Astrocyte of the cerebellum (primary cell): ENCODE measurements at places on chromosomes 7 and 10.

DNA sequence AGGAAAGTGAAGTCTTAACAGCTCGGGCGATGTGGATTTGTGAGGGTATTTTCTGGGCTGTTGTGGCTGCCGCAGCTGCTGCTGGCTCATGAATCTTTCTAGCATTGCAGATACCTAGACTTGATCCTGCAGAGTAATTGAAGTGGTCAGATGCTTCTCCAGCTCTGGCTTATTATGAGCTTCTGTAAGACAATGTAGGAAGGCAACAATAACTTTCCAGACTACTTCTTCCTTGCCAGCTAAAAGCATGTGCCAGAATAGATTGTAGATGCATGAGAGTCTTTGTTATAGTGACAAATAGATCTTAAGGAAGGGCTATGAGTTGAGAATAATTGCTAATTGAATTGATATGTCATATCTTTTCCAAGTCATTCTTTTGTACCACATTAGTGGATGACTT lies 461.4 kb upstream of the POT1 start:
- DNase-seq: no peak

DNA sequence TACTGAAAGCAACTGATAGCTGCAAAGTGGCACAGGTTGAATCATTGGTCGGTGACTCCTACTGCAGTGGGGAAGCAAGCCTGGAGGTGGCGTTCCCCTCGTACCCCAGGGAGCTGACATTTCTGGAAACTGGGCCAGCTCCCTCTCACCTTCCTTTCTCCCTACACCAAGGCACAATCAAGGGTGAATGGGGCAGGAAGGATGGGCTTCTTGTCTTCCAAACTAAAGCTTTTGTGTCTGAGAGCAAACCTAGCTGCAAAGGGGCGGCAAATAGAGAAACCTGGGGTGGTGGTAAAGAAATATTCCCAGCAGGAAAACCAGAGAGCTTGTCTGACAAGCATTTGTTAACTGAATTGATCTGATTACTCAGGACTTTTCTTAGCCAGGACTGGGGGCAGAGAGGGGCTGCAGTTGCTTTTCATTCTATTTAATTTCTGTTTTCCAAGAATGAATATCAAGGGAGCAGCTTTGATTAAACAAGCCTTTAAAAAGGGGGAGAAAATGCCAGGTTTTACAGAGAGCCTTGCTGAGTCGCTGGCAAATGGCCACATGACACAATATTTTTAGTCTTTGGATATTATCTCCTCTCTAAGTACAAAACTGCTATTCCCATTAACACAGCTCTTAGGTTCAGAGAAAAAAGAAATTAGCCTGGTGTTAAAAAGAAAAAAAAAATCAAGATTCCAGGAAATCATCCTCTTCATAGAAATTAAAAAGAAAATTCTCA lies 27.8 kb downstream of the CDHR3 start:
- no peak for DNase-seq

DNA sequence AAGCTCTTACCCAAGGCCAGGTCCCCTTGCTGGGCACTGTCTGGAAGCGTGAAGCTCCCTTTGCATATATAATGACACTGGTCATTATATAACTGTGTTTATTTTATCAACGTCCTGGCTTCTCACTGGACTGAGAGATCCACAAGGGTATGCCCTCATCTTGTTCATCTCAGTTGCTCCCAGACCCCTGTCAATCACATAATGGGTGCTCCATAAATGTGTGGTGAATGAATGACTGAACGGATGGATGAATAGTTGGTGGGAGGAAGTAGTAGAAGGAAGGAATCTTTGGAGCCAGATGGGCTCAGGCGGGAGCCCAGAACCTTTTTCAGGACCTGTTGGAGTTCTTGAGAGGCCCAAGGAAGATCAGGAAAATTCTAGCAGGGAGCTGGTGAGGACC lies 7.7 kb upstream of the SFRP5 start:
- DNase-seq: no peak

DNA sequence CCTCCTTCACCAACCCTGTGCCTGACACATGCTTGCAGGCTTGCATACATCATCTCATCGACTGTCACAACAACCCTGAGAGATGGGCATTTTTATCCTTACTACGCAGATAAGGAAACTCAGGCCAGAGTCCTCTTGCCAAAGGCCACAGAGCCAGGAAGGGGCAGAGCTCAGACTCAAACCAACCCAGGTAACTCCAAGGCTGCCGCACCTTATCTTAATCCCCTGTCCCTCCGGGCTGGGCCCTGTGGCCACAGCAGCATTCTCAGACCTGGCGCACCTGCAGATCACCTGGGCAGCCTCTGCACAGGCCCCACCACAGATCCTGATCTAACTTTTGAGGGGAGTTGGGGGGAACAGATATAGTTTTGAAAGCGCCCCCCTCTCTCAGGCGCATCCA lies 35.1 kb downstream of the SORBS1 start:
- no peak for DNase-seq

DNA sequence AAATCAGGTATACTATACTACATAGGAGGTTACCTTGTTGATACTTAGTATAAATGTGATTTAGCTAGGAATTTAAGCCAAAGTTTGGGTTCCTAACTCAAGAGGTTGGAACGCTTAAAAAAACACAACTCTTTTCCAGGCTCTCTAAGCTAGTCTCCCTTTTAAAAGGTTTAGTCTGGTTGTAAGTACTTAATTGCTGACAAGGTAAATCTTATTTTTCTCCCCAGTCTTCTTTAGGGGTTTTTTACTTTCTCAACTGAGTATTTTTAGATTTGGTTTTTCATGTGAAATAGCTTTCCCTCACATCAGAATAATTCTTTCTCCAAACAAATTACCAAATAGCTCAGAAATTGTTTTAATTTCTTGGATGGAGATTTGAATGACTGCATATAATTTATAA lies 20.8 kb upstream of the CTTNBP2 start:
- DNase-seq: no peak

DNA sequence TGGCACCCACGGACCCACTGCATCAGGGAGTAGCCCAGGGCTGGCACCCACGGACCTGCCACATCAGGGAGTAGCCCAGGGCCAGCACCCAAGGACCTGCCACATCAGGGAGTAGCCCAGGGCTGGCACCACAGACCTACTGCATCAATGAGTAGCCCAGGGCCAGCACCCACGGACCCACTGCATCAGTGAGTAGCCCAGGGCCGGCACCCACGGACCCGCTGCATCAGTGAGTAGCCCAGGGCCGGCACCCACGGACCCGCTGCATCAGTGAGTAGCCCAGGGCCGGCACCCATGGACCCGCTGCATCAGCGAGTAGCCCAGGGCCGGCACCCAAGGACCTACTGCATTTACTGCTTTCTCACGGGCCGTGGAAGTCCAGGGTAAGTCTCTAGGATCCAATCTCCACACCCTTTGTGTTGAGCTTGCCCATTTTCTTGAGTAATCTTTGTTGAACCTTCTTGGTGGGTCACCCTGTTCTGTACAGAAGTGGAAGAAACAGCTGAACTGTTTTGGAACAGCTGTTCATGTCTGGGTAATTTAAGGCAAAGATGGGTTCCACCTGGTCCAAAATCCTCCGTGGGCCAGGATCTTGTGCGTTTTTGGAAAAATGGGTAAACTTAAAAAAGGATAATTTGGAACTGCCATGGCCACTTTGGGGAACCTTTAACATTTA lies 69.0 kb downstream of the VIPR2 start:
- DNase-seq: no peak

DNA sequence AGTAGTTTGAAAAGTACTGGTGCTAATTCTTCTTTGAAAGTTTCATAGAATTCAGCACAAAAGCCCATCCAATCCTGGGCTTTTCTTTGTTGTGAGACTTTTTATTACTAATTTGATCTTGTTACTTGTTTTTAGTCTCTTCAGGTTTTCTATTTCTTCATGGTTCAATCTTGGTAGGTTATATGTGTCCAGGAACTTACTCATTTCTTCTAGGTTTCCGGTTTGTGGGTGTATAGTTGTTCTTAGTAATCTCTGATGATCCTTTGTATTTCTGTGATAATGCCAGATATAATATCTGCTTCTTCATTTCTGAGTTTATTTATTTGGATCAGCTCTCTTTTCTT lies 147.5 kb downstream of the RTKN2 start:
- no peak for DNase-seq

DNA sequence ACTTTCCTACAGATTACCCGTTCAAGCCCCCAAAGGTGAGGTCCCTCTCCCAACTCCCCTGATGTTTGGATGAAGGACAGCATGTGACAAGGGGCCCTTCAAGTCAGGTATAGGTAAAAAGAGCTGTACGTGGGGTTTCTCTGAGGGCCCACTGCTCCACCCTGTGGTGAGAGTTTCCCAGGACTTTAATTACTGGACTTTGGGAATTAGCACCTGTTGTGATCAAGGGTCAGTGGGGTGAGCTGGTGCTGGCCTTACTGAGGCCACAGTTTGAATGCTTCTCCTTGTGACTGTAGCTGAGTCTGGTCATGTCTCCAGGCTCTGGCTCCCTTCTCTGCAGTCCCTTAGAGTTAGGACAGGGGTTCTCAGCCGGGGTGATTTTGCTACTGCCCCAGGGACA lies 16.8 kb downstream of the UBE2D4 start:
- DNase-seq: no peak

- DNase-seq: peak; percentile 35
Observed at GRCh38 chr10:63388421-63389031, 77.3 kb downstream of the JMJD1C start.

- DNase-seq: no peak
Observed at GRCh38 chr7:55279080-55279845, 85.9 kb upstream of the LANCL2 start.

GRCh38 chr7:157991351-157991750 lies 596.3 kb downstream of the PTPRN2 start:
- DNase-seq: no peak

DNA sequence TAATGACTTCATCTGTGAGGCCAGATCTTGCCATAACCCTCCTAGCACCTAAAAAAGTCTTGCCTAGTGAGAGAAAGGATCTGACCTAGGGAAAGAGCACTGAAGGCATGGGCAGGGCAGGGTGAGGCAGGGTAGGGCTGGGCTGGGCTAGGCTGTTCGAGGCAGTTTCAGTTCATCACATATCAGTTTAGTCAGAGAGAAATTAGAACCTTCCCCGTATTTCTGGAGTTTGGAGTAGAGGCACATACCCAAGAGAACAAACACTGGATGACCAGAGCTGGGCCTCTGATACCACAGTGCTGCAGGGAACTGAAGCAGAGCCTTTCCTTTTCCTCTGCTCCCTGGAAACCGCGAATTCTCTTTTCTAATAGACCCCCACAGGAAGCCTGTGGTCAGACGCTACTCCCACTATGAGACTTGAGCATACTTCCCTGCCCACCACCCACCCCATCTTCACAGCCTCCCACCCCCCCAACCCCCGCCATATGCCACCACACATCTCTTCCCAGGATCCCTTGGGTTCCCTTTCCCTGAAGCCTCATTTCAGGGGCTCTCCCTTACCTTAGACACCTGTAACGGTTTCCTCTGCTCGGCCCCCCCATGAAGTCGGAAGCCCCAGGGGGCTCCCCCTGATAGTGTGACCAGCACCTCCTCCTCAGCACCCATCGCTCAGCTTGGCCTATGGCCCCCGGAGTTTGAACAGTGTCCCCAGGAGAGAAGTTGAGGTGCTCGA lies 406 bp downstream of the SYNPO2L start:
- no peak for DNase-seq
